ENCODE measurements at places on chromosomes 2 and 18. TPM values are rescaled to one million over a fixed set of nuclear protein-coding genes. Genes with fewer than 3 reads are reported as not detected.

Gene LIMS2
- total RNA-seq: 173 TPM

Gene ACSL3
- 115 TPM for total RNA-seq

Gene PRLH
- total RNA-seq: not detected

Gene NMS
- not detected for total RNA-seq

Gene TGFA
- total RNA-seq: 0.25 TPM

Gene TTC39C
- 11.2 TPM for total RNA-seq

Gene CCDC148
- 0.52 TPM for total RNA-seq

Gene SERPINB4
- not detected for total RNA-seq

Gene VWC2L
- not detected for total RNA-seq

Gene STAM2
- 34.7 TPM for total RNA-seq

Gene RANBP2
- total RNA-seq: 52.7 TPM

Gene ACMSD
- total RNA-seq: not detected

Gene KCNJ3
- 0.51 TPM for total RNA-seq

Gene ALLC
- not detected for total RNA-seq

Gene CSRNP3
- 3.7 TPM for total RNA-seq
